Stimulated activated naive CD8-positive, alpha-beta T cell treated with anti-CD3 and anti-CD28 coated beads, Interleukin-15, Interleukin-2, amounts not matched to agents 100 U/mL and 50 U/mL, for 24 hours (primary cell): ENCODE measurements at places on chromosomes 11 and 22.

DNA sequence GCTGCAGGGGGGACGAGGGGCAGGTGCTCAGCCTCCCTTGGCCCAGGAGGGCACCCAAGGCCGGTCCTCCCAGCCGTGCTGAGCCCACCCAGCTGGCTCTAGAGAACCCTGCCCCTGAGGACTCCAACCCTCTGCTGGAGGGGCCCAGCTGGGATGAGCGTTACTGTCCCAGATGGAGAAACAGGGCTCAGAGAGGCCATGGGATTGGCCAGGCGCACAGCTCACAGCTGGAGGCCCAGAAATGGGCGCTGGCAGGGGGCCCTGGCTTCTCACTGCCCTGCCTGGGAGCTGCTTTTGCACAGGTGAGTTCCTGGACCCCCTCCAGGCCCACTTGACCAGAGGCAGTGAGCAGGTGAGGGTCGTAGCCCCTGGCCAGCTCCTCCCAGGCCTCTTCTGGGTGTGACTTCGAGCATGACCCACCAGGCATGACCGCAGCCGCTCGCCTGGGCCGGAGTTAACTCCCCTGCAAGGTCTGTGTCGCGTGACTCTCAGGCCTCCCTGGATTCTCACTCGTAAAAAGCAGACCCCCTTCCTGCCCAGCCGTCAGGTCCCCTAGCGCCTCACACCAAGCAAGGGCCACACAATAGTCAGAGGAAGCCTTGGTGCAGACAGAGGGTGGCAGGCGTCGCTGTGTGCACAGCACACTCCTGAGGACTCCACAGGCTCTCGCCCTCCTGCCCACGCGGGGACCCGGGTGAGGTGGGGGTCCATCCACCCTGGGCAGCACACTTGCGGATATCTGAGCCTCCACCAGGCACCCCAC, 19.7 kb upstream of the IL17REL start:
- no peak for DNase-seq

- no peak for DNase-seq
Observed at GRCh38 chr22:24219750-24220149, 25.1 kb downstream of the GGT5 start.

DNA sequence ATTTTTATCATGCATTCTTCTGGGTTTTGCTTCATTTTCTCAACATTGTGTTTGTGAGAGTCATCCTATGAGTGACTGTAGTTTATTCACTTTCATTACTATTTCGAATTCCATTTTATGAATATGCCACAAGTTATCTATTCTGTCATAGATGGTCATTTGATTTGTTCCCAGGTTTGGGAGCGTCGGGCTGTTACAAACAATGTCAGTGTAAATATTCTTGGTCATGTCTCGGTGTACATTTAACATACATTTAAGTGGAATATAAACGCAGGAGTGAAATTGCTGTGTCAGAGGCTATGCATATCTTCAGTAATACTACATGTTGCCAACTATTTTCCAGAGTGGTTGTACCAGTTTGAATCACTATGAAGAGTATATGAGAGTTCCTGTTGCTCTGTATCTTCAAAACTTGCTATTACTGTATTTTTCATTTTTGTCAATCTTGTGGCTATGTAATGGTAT, 2.4 kb downstream of the TRIM44 start:
- DNase-seq, result no peak

DNA sequence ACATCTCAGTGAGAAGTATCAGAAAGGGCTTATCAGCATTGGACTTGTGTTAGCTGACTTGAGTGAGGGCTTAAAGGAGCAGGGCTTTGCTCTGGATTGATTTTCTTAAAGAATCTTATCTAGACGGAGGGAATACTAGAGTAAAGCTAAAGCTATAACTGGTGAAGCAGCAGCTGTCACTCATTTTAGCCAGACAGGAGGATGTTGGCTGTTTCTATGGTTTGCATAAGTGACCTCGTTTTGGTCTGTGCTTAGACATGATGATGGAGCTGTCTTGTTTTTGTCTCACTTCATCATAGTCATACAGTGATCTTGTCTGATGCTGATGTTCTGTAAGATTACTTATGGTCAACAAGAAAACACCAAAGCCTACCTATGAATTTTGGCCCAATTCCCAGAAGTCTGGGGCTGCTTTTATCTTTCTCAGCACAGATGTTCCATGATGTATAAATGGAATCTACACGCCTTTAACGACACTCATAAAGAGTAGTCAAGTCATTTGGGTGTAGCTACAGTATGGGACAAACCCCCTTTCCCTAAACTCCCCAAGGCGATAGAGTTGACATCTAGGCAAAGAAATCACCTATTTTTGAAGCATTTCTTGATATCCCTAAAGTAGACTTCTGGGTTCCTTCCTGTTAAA, 77.5 kb upstream of the UCP3 start:
- DNase-seq, result no peak

DNA sequence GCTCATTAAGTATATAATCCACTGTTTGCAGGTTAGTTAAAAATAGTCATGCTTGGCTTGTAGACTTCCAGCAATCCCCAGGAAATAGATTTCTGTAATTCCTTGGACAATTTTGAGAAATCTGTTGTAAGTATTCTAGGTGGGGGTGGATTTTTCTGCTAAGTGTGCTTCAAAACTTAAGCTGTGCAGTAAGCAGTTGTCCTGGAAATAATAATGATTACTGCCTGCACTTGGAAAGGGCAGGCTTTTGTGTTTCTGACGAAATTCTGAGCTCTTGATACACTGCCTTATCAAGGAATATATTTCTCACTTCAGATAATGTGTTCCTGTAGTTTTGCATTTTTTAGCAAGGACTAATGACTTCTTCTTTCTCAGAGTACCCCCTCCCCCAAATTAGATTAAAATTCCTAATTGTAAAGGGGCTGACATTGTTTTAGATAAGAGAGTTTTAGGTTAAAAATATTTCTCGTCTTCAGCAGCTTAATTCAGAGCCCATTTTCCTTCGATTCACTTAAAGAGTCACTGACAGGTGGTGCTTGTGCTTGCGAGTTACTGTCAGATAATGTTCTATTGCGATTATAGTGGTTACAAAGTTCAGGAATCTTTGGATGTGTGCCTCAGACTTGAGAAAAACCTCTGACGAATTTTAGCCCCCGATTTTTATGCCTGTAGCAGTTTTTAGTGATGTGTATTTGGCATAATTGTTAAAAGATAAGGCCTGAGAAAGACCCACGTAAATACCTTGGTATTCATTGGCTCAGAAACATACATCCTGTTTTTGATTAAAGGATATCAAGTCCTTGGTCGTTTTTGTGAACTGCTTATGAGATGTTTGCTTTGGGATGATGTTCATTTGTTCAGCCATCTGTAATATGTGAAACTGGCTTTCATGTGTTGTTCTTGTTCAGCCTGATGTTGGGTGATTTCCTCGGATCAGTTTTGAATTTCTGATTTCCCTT, 120.5 kb downstream of the HIPK3 start:
- DNase-seq, result no peak

DNA sequence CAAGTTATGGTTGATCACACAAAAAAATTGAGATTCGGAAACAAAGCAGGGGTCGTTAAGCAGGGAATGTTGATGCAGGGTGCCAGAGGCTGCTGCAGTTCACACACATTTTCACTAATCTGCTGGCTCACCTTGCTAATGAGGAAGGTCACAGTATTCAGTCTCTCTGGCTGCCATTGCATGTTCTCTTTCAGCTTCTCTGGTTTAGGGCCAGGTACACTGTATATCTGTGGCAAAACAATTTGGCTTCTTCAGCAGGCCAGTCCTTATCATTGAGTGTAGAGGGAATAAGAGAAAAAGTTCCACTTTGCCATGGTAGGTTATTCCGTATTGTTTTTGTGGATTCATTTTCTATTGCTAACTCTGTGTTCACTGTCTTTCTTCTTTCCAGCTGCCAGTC, 283.7 kb upstream of the ANO3 start:
- no peak for DNase-seq

DNA sequence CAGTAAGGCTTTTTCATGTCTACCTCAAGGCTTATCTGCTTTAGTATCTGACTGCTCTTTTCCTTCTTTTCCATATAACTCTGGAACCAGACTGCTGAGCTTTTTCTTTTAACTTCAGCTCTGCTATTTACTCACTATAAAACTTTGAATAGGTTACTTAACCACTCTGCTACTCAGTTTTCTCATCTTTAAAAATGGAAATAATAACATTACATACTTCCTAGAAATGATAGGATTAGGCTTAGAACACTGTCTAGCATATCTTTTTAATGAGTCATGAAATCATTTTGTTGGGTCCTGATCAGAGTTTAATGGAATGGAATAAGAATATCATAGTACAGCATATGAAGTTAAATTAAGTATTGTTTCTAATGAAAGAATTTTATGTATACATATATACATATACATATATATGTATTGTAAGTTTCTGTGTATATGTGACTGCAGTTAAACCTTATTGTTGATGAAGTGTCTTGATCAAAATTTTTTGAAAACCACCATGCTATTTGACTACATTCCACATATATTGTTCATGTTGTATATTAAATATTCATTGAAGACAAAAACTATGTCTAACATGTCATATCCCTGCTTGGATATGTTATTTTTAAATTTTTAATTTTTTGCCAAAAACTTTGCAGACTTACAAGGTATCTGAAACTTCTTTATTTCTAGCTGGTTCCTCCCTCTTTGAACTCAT, 120.2 kb downstream of the METTL15 start:
- DNase-seq, result no peak

DNA sequence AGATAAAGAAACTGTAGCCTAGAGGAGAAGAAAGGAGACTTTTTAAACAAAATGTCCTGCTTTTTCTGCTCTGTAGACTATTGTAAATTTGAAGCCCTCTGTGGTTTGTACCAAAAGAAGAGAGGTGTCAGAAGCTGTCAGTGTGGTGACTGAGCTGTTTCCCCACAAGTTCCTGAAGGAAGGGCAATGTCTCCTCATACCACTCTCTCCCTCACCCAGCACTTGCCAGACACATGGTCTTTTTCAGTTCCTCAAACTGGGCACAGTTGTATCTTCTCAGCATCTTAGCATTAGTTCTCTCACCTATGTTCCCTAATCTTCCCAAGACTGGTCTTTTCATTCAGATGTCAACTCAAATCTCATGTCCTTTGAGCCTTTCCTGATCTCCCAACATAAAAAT, 4.3 kb downstream of the BCO2 start:
- no peak for DNase-seq

GRCh38 chr11:99069856-99070444, 49.2 kb downstream of the CNTN5 start:
- DNase-seq, result no peak

DNA sequence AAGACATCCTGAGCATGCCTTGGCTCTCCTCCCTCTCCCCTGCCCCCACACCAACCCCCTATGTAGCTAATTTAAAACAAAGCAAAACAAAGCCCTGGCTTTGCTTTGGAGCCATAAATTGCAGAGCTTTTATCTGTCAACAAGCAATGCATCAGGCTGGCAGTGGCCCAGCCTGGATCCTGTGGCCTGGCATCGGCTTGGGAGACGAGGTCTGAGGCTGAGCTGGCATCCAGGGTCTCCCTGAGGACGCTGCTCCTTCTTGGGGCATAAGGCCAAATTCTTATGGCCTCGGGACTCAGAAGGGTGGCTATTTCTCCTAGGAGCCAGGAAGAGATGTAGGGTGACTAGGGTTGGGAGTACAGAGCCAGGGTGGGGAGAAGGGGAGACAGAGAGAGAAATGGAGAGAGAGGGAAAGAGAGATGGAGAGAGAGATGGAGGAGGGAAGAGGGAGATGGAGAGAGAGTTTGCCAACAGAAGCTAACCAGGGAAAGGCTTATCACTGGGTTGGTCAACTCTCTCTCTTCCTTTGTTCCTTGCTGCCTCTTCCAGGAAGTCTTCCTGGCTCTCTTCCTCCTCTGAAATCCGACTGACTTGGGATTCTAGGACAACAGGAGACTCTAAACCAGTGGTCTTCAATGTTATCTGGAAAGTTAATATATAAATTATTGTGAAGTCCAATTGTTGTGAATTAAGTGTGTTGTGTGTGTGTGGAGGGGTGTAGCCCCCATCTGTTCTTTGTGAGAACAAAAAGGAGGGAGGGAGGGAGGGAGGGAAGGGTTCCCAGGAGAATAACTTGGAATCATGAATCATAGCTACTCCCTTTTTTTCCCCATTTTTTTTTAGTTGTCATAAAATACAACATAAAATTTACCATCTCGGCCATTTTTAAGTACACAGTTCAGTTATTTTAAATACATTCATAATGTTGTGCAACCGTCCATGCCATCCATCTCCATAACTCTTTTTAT, 29.1 kb downstream of the TSPAN18 start:
- no peak for DNase-seq

- DNase-seq, result no peak
Observed at GRCh38 chr11:102560555-102561011, 30.0 kb upstream of the MMP7 start.

DNA sequence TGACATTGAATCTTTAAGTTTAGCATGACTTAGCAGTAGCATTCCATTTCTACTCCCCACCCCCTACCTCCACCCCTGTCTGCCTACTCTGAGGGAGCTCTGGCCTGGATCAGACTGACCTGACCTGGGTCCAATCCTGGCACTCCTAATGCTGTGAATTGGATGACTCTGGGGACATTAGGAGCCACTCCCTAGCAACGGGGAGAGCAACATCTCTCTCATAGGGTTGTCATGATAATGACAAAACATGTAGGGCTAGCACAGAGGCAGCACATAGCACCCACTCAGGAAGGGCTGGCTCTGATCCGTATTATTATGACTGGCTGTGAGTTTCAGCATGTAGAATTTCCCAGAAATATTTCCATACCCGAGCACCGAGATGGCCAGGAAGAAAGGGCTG, 40.5 kb downstream of the CABIN1 start:
- no peak for DNase-seq

DNA sequence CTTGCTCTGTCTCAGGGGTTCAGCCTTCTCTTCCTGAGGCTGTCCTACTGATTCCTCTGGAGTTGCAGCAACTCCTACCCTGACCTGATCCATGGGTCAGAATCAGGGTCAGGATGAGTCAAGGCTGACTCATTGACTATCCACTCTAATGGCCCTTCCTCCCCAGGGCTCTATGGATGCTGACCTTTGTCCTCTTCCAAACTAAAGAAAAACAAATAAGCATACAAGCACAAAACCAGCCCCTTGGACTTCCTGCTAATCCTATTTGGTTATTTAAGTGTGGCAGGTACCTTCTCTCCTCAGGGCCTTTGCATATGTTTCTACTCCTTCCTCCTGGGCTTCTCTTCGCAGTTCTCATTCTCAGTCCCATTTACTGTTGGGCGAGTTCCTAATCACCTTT, 204.5 kb upstream of the NAV2 start:
- no peak for DNase-seq

DNA sequence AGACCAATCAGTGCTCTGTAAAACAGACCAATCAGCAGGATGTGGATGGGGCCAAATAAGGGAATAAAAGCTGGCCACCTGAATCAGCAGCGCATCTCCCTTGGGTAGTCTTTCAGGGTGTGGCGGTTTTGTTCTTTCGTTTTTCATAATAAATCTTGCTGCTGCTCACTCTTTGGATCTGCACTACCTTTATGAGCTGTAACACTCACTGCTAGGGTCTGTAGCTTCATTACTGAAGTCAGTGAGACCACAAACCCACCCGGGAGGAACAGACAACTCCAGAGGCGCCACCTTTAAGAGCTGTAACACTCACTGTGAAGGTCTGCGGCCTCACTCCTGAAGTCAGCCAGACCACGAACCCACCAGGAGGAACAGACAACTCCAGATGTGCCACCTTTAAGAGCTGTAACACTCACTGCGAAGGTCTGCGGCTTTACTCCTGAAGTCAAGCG, 175.5 kb upstream of the PDGFD start:
- DNase-seq, result no peak

- DNase-seq, result no peak
Observed at GRCh38 chr11:2587976-2588748, 111.6 kb downstream of the KCNQ1OT1 start.
